ENCODE measurements at places on chromosomes 1 and 21.

- DNase-seq: no peak
Measured at GRCh38 chr1:112457955-112458354, 50.8 kb upstream of the WNT2B start.

- DNase-seq: no peak
Measured at GRCh38 chr1:36763771-36764170, 270.5 kb downstream of the GRIK3 start.

DNA sequence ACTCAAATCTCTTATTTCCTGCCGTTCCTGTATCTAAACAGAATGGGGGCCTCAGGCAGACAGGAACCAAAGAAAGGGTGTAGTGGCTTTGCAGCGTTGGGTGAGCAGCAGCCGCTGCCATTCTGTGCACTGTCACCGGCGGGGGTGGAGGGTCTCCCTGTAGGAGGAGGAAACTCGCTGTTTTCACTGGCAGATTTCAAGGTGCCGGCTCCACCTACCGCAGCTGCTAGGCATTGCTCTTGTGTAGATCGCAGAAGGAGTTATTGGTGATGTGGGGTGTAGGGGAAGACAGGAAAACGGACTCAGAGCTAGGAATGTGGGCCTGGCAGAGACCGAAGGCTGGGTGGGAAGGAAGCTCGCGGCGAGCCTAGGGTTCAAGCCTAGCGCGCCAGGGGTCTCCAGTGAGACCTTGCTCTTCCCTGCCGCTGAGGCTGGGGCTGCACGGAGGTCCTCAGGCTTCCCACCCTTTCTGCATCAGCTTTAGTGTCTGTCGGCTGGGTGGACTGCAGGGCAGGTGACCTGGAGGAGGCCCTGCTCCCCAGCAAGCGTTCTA lies 20.8 kb downstream of the ATP5PO start:
- DNase-seq: peak; percentile 79

- DNase-seq: no peak
Measured at GRCh38 chr1:224411766-224412165, 22.8 kb downstream of the WDR26 start.

GRCh38 chr1:26291433-26291832 lies 11.5 kb downstream of the SH3BGRL3 start:
- DNase-seq: no peak

GRCh38 chr1:27383661-27384060 lies 528 bp upstream of the CD164L2 start:
- no peak for DNase-seq

- DNase-seq: no peak
Measured at GRCh38 chr1:168603501-168604110, 27.2 kb downstream of the XCL1 start.

- no peak for DNase-seq
Measured at GRCh38 chr1:110746644-110747259, 72.0 kb upstream of the KCNA3 start.

DNA sequence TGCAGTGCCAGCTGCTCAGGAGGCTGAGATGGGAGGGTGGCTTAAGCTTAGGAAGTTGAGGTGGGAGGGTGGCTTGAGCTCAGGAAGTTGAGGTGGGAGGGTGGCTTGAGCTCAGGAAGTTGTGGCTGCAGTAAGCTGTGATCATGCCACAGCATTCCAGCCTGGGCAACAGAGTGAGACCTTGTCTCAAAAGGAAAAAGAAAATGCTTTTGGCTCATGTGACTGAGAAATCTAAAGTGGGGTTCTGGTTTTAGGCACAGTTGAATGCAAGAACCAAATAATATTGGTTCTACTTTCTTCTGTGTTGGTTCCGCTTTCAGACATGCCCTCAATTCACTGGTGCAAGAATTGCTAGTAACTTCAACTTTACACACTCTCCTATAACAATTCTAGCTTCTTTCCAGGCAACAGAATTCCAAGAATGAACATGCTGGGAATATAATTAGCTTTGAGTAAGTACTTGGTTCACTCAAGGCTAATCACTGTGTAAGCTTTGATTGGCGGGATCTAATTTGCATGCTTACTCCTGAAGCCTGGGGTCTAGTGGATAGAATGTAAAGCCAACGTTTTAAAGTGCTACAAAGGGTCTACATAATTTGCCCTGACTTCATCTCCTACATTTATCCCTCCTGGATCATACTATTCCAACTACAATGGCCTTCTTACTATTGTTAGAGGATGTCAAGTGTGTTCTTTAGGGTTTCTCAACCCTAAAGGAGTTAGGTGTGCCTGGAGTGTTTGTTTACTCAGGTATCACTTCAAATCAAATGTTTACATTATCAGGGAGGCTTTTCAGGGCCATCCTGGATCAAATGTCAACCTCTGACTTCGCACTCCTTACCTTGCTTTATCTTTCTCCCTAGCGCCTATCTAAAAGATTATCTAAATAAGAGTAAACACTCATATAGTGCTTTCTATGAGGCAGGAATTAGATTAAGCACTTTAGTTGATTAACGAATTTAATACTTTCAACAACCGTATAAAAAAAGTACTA lies 115.1 kb downstream of the SLC16A1 start:
- no peak for DNase-seq

DNA sequence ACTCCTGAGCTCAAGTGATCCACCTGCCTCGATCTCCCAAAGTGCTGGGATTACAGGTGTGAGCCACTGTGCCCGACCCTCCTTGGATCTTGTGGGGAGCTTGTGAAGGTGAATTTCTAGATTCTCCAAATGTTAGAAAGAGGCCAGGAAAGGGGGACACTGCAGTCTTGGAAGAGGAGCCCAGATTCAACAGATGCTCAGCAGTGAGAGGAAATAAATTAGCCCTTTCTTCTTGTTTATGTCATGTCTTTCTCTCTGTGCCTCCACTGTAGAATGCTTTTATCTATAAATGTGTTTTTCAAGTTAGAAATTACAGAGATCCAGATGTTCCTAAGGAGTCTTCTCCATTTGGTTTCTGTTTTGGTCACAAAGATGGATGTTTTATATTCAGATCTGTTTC lies 346.6 kb upstream of the KAZN start:
- DNase-seq: no peak

DNA sequence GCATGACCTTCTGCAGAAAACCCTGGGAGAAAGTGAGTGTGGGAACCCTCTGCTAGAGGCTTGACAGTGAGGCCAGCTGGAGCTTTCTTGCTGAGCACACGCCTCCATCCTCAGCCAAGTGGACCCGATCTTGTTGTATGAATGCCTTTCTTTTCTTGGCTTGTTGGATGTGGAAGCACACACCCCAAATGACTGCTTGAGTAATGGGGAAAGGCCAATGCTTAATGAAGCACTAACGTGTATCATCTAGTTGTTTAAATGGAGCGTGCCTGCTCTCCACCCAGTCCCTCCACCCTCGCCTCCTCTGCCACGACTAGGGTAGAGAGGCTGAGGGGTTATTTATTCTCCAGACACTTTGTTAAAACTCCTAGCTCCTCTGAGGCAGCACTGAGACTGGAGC lies 54.3 kb upstream of the IKBKE start:
- no peak for DNase-seq

DNA sequence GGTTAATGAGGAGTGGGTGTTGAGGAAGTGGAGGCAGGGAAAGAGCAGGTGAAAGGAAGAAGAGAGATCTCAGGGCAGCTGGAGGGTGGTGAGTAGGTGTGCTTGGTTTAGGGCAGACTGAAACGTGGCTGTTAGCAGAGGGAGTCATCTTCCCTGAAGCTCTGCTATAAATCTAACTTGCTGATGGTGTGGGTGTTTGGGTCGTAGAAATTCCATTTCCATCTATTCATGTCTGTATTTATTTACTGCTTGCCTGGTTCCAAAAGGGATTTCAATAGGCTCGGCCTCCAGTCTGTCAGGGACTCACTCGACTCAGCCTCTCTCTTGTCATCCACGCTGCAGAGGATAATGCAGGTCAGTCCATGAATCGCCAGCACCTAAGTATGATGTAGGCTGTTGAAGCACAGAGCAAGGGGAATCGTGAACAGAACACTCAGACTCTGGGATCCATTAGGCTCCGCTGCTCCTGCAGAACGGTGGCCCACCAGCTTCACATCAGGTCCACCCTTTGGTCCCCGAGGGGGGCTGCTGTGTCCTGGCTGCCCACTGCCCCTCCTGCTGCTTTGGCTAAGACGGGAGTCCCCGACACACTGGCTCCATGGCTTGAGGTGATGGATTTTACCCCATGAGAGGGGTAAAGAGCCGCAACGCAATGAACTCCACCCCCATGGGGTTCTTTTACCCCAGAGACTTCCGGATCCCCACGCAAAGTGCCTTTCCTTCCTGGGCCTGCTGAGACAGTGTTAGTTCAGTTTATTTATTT lies 156.2 kb downstream of the RHOU start:
- DNase-seq: no peak

DNA sequence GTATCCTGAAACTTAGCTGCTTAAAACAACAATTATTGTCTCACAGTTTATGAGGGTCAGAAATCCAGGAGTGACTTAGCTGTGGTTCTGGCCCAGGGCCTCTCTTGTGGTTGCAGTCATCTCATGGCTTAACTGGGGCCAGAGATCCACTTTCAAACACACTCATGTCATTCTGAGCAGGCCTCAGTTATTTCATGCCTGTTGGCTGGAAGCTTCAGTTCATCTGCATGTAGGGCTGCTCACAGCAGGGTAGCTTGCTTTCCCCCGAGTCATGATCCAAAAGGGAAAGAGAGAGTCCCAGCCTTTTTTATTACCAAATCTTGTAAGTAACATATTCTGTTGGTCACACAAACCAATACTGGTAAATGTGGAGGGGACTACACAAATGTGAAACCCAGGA lies 96.6 kb upstream of the B3GALT2 start:
- DNase-seq: no peak

DNA sequence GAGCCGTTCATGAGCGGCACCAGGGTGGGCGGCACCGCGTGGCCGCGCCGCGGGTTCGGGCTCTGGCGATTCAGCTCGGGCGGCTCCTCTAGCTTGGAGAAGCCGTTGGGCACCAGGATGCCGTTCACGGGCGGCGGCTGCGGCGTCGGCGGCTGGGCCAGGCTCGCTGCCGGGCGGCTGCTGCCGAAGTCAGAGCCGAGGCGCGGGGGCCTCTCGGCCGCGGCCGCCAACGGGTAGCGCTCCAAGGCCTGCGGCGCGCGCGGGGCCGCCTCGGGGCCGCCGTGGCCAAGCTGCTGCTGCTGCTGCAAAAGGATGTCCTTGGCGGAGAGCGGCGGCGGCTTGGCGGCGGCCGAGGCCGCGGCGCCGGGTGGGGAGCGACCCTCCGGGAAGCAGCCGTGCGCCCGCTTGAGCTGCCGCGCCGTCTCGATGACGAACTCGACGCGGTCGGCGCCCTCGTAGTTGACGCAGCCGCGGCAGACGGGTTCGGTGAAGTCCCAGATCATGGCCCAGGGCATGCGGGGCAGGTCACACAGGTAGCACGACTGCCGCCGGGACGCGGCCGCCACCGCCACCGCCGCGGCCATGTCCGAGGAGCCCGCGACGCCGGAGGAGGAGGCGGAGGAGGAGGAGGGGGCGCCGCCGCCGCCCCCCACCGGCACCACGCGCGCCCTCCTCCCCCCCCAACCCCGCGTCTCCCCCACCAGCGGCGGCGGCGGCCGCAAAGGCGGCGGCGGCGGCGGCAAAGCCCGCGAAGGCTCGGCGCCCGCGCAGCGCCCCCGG lies 877 bp downstream of the IRF2BP2 start:
- DNase-seq: peak; percentile 47

GRCh38 chr1:39148942-39149341 lies 55.6 kb upstream of the MACF1 start:
- DNase-seq: no peak

GRCh38 chr1:156811168-156811567 lies 5.5 kb downstream of the SH2D2A start:
- no peak for DNase-seq

DNA sequence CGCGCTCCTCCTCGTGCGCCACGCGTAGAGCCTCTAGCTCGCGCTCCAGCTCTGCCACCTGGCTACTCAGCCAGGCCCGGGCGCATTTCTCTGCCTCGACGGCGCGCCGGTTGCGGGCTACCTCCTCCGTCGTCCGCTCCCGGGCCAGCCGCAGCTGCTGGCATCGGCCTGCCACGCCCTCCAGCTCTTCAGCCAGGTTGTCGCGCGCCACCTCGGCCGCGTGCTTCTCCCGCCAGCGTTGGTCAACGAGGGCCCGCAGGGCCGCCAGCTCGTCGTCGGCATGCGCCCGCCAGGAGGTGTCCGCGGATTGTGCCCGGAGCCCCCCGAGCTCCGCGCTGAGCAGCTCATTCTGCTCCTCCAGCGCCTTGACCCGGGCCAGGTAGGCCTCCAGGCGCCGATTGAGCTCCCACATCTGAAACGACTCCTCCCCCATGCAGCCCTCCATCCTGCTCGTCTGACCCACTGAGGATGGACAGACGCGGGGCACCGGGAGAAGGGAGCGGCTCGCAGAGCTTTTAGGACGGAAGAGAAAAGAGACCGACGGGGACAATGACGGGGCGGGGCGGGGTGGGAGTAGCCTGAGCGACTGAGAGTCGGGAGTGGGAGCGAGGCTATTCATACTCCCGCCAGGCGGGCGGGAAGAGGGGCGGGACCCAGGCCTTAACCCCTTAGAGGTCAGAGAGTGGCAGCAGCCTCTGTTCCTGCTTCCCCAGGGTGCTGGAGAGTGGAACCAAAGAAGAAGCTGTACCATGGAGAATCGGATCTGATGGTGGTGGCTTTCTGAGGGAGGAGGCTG lies at the start of gene NES:
TSS of gene NES (minus strand) at position 588 of the 796 bp plus-strand sequence. CDS start at position 445, 143 bp downstream.
- peak; percentile 55 for DNase-seq

- no peak for DNase-seq
Measured at GRCh38 chr1:212283741-212284140, 1.5 kb upstream of the PPP2R5A start.

DNA sequence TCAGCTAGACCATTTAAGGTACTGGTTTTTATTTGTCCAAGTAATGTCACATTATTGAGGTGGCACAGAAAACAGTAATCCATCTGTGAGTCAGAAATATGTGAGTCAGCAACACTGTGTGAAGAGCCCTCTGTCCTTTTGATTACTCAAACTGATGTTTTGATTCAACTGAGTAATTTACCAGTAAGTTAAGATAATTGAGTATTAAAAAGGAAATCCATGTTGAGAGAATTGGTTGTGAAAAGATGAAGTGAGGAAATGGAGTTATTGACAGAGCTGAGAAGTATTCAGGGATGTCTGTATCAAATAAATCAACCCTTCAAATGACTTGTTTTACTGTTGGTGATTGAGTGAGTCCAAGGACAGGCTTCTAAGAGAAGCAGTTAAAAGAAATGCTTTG lies 302.7 kb upstream of the SGIP1 start:
- DNase-seq: no peak

DNA sequence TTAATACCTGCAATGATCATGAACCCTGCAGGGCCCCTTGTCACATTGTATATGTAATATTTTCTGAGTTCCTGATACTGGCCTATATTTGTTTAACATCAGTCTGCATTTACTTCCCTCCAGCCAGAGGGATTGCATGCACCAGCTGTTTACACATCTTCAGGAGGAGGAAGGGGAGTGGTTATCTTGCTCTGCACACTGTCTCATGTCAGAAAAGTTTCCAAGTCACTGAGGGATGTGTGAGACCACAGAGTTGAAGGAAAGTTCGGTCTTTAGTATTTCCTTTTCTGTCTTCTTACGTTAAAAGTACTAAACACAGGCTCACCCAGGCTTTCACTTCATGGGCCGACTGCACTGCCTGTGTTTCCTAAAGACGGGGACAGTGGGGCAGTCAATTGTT lies 574.1 kb downstream of the LMO4 start:
- no peak for DNase-seq

GRCh38 chr1:86795316-86795715 lies 90.9 kb downstream of the SH3GLB1 start:
- no peak for DNase-seq

GRCh38 chr1:155648207-155649147 lies 38.5 kb downstream of the MSTO1 start:
- DNase-seq: no peak

- no peak for DNase-seq
Measured at GRCh38 chr1:203439131-203439730, 36.4 kb upstream of the PRELP start.

GRCh38 chr1:41496080-41497055 lies 11.9 kb upstream of the EDN2 start:
- DNase-seq: no peak

Measured in nucleus accumbens (tissue), 56 donors.